SK-N-SH treated with all-trans-retinoic acid at 6 μM for 48 hours (cell line): ENCODE measurements at places on chromosomes 1 and 21.

- ATAC-seq: no peak
Measured at GRCh38 chr1:184494929-184495328, 108.1 kb downstream of the C1orf21 start.

DNA sequence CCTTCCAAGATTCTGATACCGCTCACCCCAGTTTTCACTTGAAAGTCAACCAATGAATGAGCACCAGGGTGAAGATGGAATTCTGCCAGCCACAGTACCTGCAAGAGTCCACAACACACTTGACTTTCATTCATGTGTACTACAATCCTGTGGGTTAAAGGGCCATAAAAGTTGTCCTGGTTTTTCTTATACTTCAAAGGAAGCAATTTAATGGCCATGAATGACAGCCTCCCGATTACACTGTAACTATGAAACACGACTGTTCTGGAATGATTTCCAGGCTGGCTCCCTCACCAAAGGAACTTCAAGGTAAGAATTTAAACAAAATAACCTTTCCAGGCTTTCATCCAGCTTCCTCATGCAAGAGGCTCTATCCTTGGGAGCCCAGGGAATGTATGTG, 502.8 kb downstream of the SMYD3 start:
- no peak for ATAC-seq

DNA sequence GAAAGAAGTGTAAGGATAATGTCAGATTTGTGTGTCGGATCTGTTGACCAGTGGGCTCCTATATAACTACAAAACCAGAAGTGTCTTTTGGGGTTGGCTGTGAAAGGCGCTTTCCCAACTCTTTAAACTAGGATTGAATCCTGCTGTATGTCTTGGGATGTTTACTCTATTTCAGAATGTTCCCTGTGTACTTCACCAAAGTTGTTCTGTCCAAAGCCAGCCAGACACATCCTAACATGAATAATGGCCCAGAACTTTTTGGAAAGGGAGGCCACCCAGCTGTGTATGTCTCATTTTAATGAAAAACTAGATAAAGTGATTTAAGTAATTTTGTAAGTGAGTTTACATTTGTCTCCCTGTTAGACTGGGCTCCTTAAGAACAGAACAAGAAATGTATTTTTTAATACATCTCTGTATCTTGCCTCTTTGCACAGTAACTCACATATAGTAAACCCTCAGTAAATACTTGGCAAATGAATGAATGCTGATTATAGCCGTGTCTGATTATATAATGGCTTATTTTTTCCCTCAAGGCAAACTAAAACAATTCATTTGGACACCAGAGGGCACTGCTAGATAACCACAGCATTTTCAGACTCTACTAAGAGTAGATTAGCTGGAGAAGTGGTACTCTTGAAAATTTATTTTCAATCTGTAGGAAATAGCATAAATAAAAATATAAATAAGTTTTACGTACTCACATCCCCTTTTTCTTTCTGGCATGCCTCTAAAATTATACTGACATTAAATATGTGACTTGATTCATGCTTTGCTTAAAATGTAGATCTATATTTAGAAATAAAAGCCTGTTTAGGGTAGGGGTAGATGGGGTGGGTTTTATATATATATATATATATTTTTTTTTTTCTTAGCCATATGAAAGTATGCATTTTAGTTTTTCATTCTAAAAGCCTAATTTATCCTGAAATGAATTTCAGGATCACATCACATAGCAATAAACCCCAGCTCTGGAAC, 23.8 kb downstream of the TSEN15 start:
- peak; percentile 97 for ATAC-seq

GRCh38 chr1:84735483-84735882, 45.2 kb upstream of the SSX2IP start:
- ATAC-seq: peak; percentile 86

DNA sequence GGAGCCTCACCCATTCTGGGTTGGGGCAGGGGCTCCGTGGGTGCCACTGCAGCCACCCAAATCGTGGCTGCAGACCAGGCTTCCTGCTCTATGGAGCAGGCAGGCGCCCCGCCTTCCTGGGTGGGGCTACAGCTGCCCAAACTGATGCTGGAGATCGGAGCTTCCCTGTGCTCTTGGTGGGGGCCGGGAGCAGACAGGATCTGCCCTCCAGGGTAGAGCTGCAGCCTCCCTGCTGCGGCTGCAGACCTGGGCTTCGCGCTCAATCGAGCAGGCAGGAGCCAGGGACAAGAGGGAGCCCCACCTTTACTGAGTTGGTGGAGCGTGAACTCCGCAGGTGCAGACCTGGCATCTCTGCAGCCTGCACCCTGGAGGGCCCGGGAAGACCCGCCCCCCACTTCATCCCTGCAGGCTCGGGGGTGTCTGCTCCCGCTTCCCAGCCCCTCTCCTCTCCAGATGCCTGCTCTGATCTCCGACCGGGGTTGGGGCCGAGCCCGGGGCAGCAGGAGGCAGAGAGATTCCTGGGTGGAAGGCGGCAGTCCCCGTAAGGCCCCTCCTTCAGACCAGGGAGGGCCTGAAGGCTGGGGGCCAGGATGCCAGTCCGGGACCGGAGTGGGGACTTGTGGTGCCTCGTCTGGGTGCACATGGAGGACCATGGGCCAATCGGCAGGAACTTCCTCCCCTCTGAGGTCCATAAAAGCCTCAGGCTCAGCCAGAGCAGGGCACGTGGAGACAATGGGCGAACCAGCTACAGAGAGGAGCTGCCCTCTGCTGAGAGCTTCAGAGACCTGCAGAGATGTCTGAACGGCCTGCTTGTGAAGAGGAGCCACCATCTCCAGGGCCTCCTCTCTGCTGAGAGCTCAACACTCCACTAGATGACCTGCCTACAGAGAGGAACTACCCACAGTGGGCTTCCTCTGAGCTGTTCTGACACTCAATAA, 359.3 kb downstream of the SMYD3 start:
- ATAC-seq: no peak

DNA sequence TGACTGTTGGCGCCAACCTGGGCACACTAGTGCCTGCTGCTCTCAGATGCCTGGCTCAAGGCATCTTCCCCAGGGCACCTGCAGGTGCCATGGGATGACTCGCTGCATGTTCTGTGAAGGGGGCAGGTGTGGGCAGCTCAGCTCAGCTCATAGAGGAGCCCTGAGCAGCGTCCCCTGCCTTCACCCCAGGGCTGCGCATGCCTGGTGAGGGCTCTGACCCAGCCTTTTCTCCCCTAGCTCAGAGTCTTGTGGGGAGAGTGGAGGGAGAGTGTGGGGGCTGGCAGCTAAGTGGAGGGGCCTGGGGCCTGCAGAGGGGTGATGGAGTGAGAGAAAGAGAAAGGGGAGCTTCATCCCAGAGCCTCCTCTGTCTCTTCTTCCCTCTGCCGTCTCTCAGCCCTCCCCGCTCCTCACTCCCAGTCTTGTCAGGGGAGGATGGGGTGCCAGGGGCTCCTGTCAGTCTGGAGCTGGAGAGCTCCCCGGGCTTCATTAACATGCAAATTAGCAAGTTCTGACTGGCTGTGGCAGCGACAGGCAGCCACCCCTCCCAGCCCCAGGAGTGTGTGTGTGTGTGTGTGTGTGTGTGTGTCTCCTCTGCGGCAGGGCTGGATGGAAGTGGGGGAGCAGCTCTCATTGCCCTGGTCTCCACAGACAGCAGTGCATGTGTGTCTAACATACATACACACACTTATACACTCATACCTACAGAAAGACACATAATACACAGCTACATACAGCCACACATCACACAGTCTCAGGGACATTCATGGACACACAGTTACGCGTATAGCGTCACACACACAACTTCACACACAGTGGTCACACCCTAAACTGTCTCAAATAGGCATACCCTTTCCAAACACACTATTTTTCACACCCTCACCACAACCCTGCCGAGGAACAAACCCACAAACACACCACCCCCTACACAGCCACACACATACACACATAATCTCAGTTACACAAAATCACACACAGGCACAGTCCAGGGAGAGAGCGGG, 34.0 kb downstream of the FOXO6 start:
- peak; percentile 53 for ATAC-seq

DNA sequence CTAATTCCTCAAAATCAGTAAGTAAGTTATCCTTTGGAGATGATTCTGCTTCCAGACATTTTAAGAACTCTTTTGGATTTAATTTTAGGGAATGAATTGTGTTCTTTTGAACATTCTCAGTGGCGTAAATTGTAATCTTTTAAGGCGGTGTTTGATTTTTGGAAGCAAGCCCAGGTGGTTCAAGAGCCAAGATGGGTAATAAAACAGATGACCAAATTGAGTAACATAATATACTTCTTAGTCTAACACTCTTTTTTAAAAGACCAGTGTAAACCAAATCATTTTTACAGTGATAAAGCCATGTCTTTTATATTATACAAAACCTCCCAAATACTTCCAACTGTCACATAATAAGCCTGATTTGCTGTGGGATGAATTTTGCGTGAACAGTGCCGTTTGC, 133.8 kb downstream of the LRRC40 start:
- no peak for ATAC-seq

GRCh38 chr1:181037386-181037785, 3.6 kb downstream of the MR1 start:
- ATAC-seq: no peak

DNA sequence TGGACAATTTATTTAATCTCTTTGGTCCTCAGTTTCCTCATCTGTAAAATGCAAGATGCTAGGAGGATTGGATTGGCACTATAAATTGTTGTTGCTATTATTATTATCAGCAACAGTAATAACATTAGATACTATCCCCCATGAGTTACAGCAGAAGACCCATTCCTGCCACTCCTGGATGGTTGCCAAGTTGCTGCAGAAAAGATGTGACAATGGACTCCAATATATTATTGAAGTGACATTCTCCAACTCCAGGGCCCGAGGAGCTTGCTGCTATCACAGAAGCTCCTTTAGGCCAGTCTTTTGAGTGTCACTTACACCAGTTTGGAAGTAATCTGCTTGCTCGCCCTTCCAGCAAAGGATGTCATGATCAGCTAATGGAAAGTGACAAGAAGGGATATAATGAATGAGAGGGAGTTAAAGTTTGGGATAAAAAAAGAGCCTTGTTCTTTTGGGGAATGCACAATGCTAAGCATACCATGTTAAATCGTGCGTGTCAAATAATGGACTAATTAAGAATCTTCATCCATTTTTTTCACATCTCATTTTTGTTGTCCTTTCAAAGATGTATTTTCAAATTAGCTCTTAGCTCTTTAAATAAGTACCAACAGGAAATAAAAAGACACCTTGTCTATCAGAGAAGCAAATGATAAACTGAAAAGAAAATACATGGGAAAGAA, 19.5 kb upstream of the PROX1 start:
- ATAC-seq: no peak

DNA sequence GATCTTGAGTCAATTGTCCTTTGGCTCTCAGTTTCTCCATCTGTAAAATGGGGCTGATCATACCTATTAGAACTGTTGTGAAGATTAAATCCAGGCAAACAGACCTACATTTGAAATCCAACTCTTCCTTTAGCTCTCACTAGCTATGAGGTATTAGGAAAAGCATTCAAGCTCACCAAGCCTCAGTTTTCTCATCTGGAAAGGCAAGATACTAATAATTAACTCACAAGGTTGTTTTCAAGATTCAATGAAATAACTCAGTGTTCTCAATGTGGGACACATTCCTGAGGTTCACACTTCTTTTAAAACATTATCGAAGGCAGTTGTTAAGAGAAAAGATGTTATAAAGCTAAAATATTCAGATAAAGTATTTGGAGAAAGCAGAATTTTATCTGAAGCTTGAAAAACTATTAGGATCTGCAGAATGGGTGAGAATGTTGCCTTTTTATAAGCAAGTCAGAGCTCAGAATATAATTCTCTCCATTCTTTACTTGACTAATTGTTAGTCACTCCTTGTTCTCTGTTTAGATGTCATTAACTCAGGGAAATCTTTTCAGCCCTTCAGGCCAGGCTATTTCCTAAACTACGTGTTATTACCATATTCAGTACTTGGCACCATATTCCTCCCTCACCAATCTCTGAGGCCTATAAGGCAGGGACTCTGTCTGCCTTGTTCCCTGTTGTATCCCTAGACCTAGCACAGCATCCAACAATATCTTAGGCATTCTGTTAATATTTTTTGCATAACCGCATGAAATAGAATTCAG, 72.0 kb upstream of the VAV3 start:
- no peak for ATAC-seq

GRCh38 chr1:145912128-145912641, 2.3 kb upstream of the ITGA10 start:
- ATAC-seq: no peak

GRCh38 chr1:221234791-221235190, 355.5 kb downstream of the HLX start:
- ATAC-seq: peak; percentile 70

DNA sequence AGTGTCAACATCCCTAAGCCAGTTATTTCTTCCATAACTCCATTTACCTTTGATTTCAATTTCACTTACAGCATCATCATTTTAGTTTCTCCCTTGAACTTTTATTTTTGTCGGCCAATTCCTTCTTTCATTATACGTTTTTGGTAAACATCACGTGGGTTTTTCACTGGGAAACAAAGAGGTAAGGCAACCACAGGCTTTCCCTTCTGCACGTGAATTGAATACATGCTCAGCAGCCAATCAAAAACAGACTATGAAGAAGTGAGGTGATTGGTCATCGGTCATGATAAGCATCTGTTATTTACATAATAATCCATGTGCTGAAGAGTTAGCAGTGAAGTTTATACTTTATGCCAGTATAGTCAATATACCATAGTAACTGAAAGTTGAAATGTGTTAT, 98.7 kb downstream of the NCAM2 start:
- ATAC-seq: no peak

GRCh38 chr1:161164901-161165610, 1.2 kb upstream of the PPOX start:
- no peak for ATAC-seq

DNA sequence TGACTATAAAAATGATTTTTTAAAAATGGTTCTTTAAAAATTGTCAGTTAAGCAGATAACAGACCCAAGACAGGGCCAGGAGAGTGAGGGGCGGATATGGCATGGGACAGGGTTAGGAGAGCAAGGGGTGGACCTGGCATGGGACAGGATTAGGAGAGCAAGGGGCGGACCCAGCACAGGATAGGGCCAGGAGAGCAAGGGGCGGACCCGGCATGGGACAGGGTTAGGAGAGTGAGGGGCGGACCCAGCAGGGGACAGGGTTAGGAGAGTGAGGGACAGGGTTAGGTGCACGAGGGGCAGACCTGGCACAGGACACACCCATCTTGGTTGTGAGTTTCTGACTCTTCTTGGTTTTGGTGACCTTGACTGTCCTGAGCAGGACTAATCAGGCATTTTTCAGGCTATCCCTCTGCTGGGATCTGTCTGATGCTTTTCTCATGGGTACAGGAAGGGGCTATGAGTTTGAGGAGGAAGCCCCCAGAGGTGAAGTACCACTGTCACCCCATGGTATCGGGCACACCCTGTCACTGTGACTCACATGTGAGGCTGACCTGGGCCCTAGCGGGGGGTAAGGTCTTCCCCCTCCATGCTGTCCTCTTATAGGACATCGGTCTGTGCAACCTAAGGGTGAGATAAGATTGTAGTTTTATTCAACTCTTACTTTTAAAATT, 159.0 kb upstream of the COL6A1 start:
- no peak for ATAC-seq

DNA sequence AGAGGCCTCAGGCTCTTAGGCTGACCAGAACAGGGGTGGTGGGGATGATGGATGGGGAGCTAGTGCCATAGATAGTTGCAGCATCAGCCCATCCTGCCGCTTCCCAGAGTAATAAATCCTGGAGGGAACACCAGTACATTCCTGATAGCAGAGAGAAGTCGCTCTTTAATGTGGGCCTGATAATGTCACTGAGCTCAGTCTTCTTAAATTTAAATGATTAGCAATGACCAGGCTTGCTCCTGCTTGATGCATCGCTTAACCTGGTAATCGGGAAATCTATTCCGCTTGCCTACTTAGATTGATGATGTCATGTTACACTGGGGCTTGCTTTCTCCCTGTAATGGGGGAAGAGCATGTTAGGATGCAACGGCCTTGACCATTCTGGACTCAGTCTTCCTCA, 218.6 kb upstream of the PLXNA2 start:
- ATAC-seq: no peak

GRCh38 chr1:228365271-228366061, 41.2 kb downstream of the TRIM11 start:
- no peak for ATAC-seq
